Activated CD4-positive, alpha-beta T cell treated with anti-CD3 and anti-CD28 coated beads, Interleukin-2, amount 50 U/mL, for 16 hours (primary cell): ENCODE measurements at places on chromosomes 3 and 15.

- DNase-seq, result no peak
These were observed 56.8 kb downstream of the TFG start for GRCh38 chr3:100766069-100766468.

GRCh38 chr3:157132936-157133335 lies 27.0 kb downstream of the CCNL1 start:
- no peak for DNase-seq

DNA sequence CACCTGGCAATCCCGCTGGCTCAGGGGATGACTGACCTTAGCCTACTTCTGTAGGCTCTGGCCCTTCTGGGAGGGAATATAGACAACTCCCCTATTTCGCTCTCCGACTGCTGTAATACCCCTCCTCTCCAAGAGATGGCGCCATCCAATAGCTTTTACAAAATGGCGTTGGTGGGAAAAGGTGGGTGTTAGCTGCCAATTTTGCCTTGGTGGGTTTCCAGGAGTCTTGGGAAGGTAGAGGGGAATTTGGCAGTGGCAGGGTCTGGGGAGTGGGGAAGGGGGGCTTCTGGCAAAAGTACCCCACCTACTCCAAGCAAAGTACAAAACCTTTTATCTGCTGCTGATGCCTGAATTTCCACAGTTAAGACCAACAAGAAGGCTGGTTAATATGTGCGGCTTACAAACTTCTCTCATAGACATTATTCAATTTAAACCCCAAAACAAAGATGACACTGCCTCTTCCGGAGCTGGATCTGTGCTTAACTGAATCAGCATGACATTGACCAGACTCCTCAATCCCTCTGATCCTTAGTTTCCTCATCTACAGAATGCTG lies 62.1 kb downstream of the RASGRF1 start:
- peak; percentile 52 for DNase-seq

GRCh38 chr3:133153382-133153781 lies 115.2 kb downstream of the TMEM108 start:
- no peak for DNase-seq

GRCh38 chr15:98321896-98322295 lies 326.4 kb upstream of the IGF1R start:
- no peak for DNase-seq

DNA sequence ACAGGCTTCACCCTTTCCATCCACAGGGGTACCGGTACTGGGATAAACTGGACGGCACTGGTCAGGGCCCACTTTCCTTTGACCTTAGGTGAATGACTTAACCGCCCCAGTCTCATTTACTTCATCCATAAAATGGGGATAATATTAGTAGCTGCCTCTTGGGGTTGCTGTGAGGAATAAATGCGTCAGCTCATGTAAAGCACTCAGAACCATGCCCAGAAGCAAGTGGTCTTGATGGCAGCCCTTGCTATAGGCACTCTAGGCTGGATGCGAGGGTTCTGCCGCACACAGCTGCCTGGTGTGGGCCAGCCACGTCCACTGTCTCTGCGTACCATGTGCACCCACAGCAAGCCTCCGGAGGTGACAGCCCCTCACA lies 32.2 kb upstream of the FBLN2 start:
- DNase-seq, result no peak

GRCh38 chr3:138875754-138876664 lies 41.3 kb upstream of the PIK3CB start:
- DNase-seq, result peak; percentile 63

GRCh38 chr3:11055496-11055895 lies 62.9 kb downstream of the SLC6A1 start:
- DNase-seq, result no peak

- DNase-seq, result no peak
These were observed 107.3 kb upstream of the PRR20G start for GRCh38 chr3:127394984-127395662.

GRCh38 chr15:50883903-50884302 lies 24.6 kb upstream of the AP4E1 start:
- DNase-seq, result peak; percentile 72

DNA sequence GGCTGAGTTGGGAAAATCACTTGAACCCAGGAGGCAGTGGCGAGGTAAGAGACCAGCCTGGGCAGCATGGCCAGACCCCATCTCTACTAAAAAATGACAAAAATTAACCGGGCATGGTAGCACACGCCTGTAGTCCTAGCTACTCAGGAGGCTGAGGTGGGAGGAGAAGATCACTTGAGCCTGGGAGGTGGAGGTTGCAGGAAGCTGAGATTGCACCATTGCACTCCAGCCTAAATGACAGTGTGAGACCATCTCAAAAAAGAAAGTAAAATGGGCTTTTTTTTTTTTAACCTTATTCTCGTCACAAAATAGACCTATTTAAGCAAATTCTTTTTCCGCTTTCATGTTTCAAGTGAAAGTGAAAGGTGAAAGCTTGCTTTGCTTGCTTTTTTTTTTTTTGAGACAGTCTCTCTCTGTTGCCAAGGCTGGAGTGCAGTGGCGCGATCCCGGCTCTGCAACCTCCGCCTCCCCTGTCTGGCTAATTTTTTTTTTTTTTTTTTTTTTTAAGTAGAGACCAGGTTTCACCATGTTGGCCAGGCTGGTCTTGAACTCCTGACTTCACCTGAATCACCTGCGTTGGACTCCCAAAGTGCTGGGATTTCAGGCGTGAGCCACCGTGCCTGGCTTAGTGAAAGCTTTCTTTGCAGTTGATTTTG lies 3.6 kb downstream of the PDIA3 start:
- DNase-seq, result peak; percentile 74

DNA sequence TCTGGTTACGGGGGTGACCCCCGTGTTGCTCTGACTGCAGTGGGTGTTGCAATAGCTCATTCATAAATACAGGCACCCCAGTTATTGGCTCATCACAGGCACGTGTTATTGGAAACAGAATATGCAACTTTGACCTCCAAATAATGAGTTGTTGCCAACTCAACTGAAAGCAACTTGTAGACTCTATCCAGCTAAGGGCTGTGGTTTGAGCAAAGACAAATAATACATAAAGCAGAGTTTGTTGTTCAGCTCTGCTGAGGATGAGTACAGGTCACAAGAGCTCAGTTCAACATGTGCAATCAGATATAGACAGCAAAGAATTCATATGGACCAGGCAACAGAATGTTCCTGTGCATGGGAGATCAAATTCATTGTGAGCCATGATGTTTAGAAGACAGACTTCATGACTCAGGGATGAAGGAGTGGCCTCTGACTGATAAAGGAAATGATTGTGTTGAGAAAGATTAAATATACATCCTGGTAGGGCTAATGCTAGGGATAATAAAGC lies 87.6 kb upstream of the LRIG1 start:
- no peak for DNase-seq

- DNase-seq, result no peak
These were observed 103.3 kb downstream of the TPRA1 start for GRCh38 chr3:127487196-127487595.

GRCh38 chr3:37861620-37862041 lies at the start of gene CTDSPL:
Gene CTDSPL, plus strand, starts transcription at chr3:37861880. Its CDS starts 320 bp downstream, at chr3:37862200.
- DNase-seq, result no peak

GRCh38 chr3:176663837-176664831 lies 533.1 kb downstream of the TBL1XR1 start:
- DNase-seq, result no peak

GRCh38 chr3:16063603-16064002 lies 110.9 kb upstream of the GALNT15 start:
- DNase-seq, result no peak

DNA sequence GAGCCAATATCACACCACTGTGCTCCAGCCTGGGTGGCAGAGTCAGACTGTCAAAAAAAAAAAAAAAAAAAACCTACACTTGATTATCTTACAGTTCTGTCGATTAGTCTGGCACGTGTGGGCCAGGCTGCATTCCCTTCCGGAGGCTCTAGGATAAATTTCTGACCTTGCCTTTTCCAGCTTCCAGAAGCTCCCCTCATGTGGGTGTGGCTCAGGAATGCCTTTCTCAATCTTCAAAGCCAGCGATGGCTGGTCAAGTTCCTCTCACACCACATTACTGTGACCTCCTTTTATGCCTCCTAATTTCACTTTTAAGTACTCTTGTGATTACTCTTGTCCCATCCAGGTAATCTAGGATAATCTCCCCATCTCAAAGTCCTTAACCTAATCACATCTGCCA lies 58.2 kb upstream of the DUT start:
- no peak for DNase-seq

- no peak for DNase-seq
These were observed 41.0 kb upstream of the B3GNT5 start for GRCh38 chr3:183212096-183212495.

GRCh38 chr3:156038869-156039268 lies 81.5 kb upstream of the KCNAB1 start:
- no peak for DNase-seq

GRCh38 chr3:19920401-19921080 lies 13.5 kb downstream of the EFHB start:
- no peak for DNase-seq

- DNase-seq, result no peak
These were observed 4.4 kb downstream of the PAK6 start for GRCh38 chr15:40243126-40243810.

DNA sequence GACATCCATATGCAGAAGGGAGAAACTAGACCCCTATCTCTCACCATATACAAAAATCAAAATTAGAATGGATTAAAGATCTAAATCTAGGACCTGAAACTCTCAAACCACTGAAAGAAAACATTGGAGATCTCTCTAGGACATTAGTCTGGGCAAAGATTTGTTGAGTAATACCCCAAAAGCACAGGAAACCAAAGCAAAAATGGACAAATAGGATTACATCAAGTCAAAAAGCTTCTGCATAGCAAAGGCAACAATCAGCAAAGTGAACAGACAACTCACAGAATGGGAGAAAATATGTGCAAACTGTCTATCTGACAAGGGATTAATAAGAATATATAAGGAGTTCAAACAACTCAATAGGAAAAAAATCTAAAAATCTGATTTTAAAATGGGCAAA lies 54.8 kb downstream of the MYO9A start:
- no peak for DNase-seq

GRCh38 chr15:77350792-77351191 lies 69.1 kb downstream of the PEAK1 start:
- DNase-seq, result no peak

GRCh38 chr3:16392065-16392464 lies 121.4 kb downstream of the RFTN1 start:
- no peak for DNase-seq

- no peak for DNase-seq
These were observed 104.0 kb upstream of the SLC6A6 start for GRCh38 chr3:14298442-14298841.

GRCh38 chr3:183980403-183980802 lies 37.3 kb downstream of the ABCC5 start:
- no peak for DNase-seq

GRCh38 chr15:94666553-94666952 lies 435.2 kb downstream of the MCTP2 start:
- no peak for DNase-seq

GRCh38 chr3:127734754-127735473 lies 62.2 kb downstream of the ABTB1 start:
- no peak for DNase-seq

DNA sequence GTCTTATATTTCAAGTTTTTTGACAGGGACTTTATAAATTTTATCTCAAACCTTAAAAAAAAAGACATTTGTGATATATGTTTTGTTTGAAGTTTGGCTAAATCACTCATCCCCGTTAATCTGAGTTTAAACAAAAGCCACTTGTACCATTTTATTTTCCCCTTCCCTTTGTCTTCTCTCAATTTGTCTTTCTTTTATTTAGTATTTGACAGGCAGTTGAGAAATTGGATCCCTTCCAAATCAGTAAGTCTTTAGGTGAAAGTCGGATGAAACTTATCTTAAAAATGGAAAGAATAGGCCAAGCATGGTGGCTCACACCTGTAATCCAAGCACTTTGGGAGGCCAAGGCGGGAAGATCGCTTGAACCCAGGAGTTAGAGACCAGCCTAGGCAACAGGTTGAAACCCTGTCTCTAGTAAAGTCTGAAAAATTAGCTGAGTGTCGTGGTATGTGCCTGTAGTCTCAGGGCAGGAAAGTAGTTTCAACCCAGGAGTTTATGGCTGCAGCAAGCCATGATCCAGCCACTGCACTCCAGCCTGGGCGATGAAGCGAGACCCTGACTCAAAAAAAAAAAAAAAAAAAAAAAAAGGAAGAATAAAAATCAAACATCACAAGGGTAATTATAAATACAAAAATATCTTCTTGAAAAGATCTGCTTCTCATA lies 394.6 kb upstream of the TPM1 start:
- DNase-seq, result no peak

DNA sequence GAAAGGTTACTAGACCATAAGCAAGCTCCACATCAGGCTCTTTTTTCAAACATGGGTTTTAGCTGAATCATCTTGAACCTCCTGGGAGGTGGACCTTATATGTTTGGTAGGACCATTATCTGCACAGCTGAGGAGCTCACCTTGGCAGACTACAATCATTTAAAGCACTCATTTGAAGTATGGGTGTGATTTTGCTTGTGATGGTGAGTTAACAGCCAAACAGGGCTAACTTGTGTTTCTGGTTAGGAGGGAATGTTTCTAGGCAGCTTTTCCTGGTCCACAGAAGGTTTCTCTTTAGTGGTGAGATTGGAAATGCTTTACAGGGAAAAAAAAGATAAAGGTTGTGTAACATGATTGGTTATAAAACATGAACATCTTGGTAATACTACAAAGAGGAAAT lies 61.8 kb downstream of the ARHGEF26 start:
- no peak for DNase-seq

- DNase-seq, result no peak
These were observed 114.6 kb downstream of the CYP19A1 start for GRCh38 chr15:51223771-51224229.

GRCh38 chr15:43471975-43472374 lies 21.0 kb downstream of the TP53BP1 start:
- DNase-seq, result no peak

GRCh38 chr15:27983496-27983895 lies 115.6 kb downstream of the OCA2 start:
- no peak for DNase-seq

DNA sequence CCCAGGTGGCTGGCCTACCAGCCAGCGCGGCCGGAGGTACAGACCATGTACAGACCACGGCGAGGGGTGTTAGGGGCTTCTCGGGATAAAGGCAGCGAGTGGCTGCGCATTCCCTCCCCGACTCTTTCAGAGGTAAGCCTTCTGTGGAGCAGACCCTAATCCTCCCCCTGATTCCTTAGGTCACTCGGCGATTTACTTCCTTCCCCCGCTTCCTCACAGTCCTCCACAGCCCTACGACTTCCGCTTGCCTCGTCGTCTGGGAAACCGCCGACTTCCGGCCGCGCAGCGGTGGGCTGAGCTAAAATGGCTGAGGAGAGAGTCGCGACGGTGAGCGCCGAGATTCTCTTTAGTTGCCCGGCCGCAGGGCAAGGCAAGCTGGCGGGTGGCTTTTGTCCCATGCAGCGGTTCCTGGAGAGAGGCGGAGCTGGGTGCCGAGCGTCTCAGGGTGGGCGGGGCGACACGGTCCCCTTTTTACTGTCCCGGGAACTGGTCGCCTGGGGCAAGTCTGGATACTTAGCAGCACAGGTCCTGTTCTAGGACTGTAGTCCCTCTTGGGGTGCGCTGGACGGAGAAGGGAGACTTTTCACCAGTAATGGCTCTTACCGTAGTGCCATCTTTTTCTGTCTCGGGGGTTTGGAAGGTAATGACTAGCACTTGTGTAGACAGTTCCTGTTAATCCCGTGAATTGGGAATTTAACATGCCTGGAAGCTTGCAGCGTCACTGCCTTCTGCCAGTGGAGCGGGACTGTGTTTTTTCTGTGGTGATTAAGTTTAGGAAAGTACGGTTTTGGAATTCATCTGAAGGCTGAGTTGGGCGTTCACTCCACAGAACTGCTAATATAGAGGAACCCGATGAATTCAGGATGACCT lies at the start of the genes BBS4 and HIGD2B:
BBS4 (plus strand) TSS at position 283 of the 870 bp plus-strand sequence; CDS start at position 304, 21 bp downstream.
HIGD2B (minus strand) TSS at position 258 of the 870 bp plus-strand sequence. CDS start 9,808 bp downstream, outside the sequence.
- peak; percentile 92 for DNase-seq
